ENCODE measurements at places on chromosomes 6 and 20.

DNA sequence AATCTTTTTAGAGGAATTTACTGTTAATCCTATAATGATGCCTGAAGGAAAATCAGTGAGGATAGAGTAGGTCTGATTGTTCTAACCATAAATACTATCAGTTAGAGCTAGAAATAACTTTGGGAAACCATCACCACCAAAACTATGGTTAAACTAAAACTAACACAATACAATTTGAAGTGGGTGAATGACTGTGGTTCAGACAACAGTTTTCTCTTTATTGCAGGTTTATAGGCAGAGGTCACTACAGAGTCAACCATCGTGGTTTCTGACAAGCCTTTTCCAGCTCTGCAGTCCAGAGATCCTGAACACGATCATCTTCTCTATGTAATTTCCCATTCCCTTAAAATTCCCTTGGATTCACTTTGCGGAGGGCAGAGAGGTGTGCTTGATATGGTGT is 134.3 kb downstream of the IBTK start:
- DNase-seq = no peak
- H3K27me3 ChIP-seq = no peaks in the 10 kb centered on the region
- H3K4me3 ChIP-seq = no peak overlapping the region
- no peaks in the 10 kb centered on the region for H3K36me3 ChIP-seq
- H3K4me1 ChIP-seq = no peaks in the 10 kb centered on the region

- no peaks in the 10 kb centered on the region for H3K36me3 ChIP-seq
- H3K4me1 ChIP-seq = peaks cover 11% of the 10 kb centered on the region
Measured at GRCh38 chr20:33007376-33008335, at the start of gene BPIFB2. Gene BPIFB2, plus strand, starts transcription at chr20:33007704. Its CDS starts 871 bp downstream, at chr20:33008575.

- H3K4me1 ChIP-seq = no peaks in the 10 kb centered on the region
- no peaks in the 10 kb centered on the region for H3K27me3 ChIP-seq
- H3K27ac ChIP-seq = no peak overlapping the region
- H3K4me3 ChIP-seq = no peak overlapping the region
- no peaks in the 10 kb centered on the region for H3K36me3 ChIP-seq
Measured at GRCh38 chr6:71512256-71512655, 223.6 kb downstream of the OGFRL1 start.

- DNase-seq = no peak
- no peaks in the 10 kb centered on the region for H3K36me3 ChIP-seq
- H3K4me1 ChIP-seq = no peaks in the 10 kb centered on the region
- H3K4me3 ChIP-seq = no peak overlapping the region
- no peaks in the 10 kb centered on the region for H3K27me3 ChIP-seq
Measured at GRCh38 chr6:15960740-15961634, 167.9 kb upstream of the MYLIP start.

GRCh38 chr6:109327959-109328358 is 54.3 kb downstream of the CD164 start:
- DNase-seq = no peak
- H3K4me3 ChIP-seq = no peak overlapping the region
- H3K36me3 ChIP-seq = no peaks in the 10 kb centered on the region
- H3K27ac ChIP-seq = no peak overlapping the region
- peaks cover 2% of the 10 kb centered on the region for H3K4me1 ChIP-seq

DNA sequence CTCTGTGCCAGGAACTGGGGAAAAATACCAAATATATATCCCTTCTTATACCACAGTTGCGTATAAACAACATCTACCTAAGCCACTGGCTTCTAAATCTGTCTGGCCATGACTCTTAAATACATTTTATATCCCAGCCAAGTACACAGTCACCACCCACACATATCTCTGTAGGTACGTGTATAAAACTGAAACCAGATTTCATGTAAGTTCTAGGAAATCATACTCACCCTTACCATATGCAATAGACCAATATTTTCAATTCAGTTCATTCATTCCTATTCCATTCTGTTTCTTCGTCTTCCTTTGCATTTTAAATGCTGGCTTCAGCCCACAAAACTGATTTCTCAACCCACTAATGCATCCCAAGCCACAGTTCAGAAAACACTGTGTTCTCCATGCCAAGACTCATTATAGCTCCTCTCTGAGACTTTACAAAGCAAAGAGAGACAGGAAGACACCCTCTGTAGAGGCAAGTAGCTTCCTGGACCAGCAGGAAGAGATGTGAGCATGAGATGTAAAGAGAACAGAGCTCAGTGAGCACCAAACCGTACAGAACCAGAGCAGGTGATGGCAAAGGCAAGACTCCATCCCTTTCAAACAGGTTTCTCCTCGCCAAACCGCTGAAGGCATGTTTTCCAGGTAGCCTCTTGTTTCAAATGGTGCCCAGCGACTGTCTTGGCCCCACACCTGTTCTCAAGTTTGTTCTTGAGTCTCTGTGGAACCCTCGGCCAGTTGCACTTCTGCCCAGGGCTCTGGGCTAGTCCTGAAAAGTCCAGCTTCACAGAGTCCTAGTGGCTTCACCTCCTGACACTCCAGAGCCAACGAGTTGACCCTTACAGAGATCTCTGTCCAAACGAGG is 18.7 kb downstream of the FAM50B start:
- DNase-seq = no peak
- H3K27me3 ChIP-seq = peaks cover 6% of the 10 kb centered on the region
- no peak overlapping the region for H3K27ac ChIP-seq

- no peaks in the 10 kb centered on the region for H3K4me1 ChIP-seq
- no peaks in the 10 kb centered on the region for H3K27me3 ChIP-seq
- no peaks in the 10 kb centered on the region for H3K36me3 ChIP-seq
- DNase-seq = no peak
Measured at GRCh38 chr6:40882323-40882997, 156.6 kb downstream of the UNC5CL start.

- no peaks in the 10 kb centered on the region for H3K4me1 ChIP-seq
- no peaks in the 10 kb centered on the region for H3K36me3 ChIP-seq
- no peak for DNase-seq
- H3K27ac ChIP-seq = no peak overlapping the region
- H3K27me3 ChIP-seq = no peaks in the 10 kb centered on the region
Measured at GRCh38 chr20:62050166-62051120, 15.2 kb downstream of the TAF4 start.

DNA sequence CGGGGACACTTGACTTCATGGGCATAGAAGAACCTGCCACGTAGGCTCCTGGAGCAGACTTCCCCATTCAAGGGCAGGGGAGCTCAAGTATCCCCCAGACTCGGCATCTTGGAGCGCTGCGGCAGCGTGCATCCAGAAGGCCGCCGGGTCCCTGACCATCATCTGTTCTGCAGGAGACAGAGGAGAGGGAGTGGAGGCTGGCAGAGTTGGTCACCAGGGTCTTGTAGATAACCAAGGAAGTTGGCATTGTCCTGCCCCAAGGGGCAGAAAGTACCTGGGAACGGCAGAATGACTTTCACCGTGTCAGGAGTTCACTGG is 82.8 kb downstream of the TCP11 start:
- peaks cover 6% of the 10 kb centered on the region for H3K36me3 ChIP-seq
- DNase-seq = no peak
- no peak overlapping the region for H3K27ac ChIP-seq
- H3K4me3 ChIP-seq = no peak overlapping the region
- H3K27me3 ChIP-seq = no peaks in the 10 kb centered on the region

- H3K27ac ChIP-seq = no peak overlapping the region
- no peaks in the 10 kb centered on the region for H3K27me3 ChIP-seq
- H3K36me3 ChIP-seq = peaks cover 47% of the 10 kb centered on the region
- H3K4me1 ChIP-seq = no peaks in the 10 kb centered on the region
- H3K4me3 ChIP-seq = no peak overlapping the region
Measured at GRCh38 chr6:154822947-154823558, 89.8 kb downstream of the SCAF8 start.

- H3K4me1 ChIP-seq = no peaks in the 10 kb centered on the region
- H3K27me3 ChIP-seq = no peaks in the 10 kb centered on the region
- DNase-seq = no peak
- no peak overlapping the region for H3K27ac ChIP-seq
- H3K36me3 ChIP-seq = no peaks in the 10 kb centered on the region
Measured at GRCh38 chr6:74973591-74973990, 232.3 kb downstream of the COL12A1 start.

GRCh38 chr6:37474316-37474715 is 25.4 kb downstream of the CCDC167 start:
- H3K4me1 ChIP-seq = no peaks in the 10 kb centered on the region
- no peak for DNase-seq

DNA sequence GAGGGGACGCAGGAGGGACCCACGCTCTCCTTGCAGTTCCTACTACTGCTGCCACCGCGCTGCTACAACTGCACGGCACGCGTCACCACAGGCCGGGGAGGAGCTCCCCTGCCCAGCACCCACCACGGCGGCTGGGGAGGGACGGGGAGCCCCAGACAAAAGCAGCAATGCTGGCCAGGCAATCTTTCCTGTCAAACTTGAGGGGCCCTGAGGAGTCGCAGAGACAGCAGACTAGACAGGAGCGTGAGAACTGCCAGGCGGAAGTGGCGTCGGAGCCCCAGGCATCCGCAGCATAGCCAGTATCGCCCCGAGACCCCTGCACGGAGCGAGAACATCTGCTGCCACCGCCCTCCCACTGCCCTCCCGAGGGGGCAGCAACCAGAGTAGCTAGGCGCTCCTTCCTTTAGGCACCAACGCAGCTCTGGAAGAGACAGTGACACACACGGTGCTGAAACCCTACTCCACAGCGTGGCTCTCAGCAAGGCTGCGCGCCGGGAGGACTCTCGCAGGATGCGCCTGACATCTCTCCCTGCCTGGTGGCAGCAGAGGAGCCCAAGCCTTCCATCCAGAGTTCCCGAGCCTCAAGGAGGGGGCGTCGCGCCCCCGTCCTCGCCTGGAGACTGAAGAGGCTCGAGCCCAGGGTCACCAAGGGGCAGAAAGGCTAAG is 2.2 kb downstream of the TAF4 start:
- no peak for DNase-seq
- H3K36me3 ChIP-seq = no peaks in the 10 kb centered on the region
- peaks cover 44% of the 10 kb centered on the region for H3K4me1 ChIP-seq
- H3K27me3 ChIP-seq = no peaks in the 10 kb centered on the region
- no peak overlapping the region for H3K27ac ChIP-seq
- H3K4me3 ChIP-seq = no peak overlapping the region

Data from CD8-positive, alpha-beta memory T cell (primary cell).